ENCODE measurements at places on chromosomes 2 and 18.

DNA sequence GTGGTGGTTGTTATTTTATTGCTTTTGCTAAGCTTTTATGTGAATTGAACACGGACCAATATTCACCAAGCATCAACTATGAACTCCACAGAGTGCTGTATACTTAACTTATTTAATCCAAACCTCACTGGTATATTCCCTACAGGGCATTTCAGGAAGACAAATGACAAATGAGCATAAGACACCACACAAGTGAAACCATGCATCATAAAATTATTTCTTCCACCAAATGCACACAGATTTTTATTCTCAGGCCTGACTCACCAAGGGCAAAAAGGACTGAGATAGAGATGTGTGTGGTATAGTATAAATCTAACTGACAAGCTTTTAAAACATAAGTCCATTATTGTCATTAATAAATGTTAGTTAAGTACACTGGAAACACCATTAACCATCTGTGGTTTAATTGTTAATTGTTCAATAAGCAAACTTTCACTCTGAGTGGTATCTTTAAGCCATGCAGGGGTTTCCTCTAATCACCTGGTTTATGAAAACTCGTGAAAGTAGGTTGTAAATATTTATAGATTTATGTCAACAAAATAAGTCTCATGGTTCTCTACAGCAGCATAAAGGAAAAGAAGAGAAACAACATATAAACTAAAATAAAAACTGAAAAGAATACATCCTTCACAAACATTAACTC is 77.6 kb upstream of the CRIM1 start:
- no peak for DNase-seq
- no peaks in the 10 kb centered on the region for H3K36me3 ChIP-seq
- H3K4me1 ChIP-seq: no peaks in the 10 kb centered on the region
- no peak overlapping the region for H3K4me3 ChIP-seq
- H3K27ac ChIP-seq: no peak overlapping the region

DNA sequence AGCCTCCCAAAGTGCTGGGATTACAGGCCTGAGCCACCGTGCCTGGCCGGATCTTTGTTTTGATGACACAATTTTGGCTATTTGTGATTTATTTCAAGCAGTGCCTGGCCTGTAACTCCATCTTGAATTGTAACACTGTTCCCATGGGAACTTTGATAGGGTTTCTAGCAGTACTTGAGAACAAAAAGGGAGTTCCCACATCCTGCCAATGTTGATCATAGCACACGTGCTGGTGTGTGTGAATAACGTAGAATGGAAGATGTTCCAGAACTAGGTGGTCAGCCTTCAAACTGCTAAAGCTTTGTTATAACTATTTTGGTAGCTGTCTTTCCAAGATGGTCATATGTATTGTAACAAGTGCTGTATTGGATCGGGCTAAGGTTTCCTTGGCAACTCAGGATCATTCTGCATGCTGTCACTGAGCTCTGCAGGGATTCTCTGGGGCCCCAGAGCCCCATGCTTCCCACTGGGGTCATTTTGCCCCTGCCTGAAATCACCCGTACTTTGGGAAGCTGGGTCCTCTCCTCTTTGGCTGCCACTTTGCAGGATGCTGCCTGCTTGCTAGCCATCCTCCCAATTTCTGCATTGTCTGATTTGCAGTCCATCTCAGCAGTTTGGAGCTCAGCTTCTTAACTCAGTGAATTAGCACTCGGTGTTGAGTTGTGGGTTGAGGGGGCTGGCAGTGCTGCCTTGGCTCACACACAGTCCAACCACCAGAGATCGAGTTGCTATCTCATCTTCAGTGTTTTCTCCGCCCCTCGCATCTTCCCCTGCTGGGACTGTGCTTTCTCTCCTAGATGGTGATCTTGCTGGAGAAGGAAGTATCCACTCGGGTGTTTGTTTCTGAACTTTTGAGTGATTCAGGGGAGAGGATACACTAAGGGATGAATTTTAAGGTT is 26.8 kb downstream of the SH3RF3 start:
- H3K4me3 ChIP-seq: no peak overlapping the region
- no peak for DNase-seq
- H3K27me3 ChIP-seq: no peaks in the 10 kb centered on the region
- no peak overlapping the region for H3K27ac ChIP-seq

DNA sequence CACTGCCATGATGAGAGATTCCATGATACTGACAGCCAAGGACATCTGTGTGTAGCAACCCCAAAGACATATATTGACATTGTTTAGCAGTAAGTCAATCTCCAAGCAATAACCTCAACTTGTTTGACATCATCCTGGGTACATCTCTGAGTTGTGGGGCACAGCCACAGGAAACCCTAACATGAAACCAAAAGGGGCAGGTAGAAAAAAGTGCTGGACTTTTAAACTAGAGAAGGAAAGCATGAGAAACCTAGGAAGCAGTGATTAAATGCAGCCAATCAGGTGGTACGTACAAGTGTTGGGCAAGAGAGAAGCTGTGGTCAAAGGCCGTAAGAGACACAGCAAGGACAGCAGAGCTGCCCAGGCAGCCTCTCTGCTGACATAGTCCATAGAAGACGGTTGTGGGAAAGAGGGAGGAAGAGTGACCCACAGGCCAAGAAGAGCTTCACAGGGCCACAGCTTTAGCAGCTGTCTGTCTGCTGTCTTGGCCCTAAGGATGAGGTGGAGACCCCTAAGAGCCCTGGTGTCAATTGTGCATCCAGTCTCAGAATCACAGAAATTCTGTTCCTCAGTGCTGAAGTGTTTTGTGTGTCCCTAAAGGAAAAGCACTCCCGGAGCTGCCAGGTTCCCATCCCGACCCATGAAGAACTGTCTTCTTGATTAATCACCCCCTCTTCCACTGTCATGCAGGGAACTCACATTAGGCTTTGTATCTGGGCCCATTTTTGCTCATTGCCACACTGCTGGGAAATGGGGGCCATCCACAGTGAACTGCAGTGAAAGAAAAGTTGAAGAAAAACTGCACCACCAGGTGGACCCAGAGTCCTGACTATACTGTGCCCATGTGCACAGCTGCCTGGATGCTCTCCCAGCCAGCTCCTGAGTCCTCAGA is 25.4 kb upstream of the CHN1 start:
- H3K27me3 ChIP-seq: no peaks in the 10 kb centered on the region
- H3K27ac ChIP-seq: no peak overlapping the region
- DNase-seq: no peak
- peaks cover 7% of the 10 kb centered on the region for H3K4me1 ChIP-seq

GRCh38 chr2:20167356-20167755 is 57.6 kb downstream of the SDC1 start:
- no peak for DNase-seq
- H3K36me3 ChIP-seq: no peaks in the 10 kb centered on the region
- peaks cover 7% of the 10 kb centered on the region for H3K4me1 ChIP-seq
- no peaks in the 10 kb centered on the region for H3K27me3 ChIP-seq

DNA sequence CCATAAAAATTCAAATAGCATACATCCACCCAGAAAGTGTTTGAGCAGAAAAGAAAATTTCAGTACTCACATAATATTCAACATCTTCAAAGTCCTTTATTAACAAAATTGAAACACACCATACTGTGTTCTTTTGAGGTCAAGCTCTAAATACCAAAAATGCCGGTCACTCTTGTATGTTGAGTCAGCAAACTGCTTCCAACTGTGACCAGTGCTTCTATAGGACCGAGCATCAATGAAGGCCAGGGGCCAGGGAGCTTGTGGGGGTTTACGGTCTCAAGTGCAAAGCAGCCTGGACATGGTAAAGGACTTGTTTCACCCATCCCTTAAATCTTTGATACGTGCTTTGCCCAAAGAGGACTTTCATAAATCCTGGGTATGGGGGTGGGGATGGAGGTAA is 112.7 kb upstream of the REV1 start:
- no peaks in the 10 kb centered on the region for H3K27me3 ChIP-seq
- no peak overlapping the region for H3K4me3 ChIP-seq
- DNase-seq: no peak

- no peaks in the 10 kb centered on the region for H3K4me1 ChIP-seq
- no peaks in the 10 kb centered on the region for H3K27me3 ChIP-seq
- H3K27ac ChIP-seq: no peak overlapping the region
- H3K4me3 ChIP-seq: no peak overlapping the region
Observed at GRCh38 chr2:197852108-197852507, 47.7 kb downstream of the PLCL1 start.
